ENCODE measurements at places on chromosomes 1 and 21.

GRCh38 chr1:185568155-185569123 is 165.8 kb upstream of the HMCN1 start:
- DNase-seq = peak; percentile 66

- no peak for DNase-seq
Measured at GRCh38 chr1:1918901-1919303, at the start of gene TMEM52. Gene TMEM52, minus strand, starts transcription at chr1:1919279. Its CDS starts 14 bp downstream, at chr1:1919265.

GRCh38 chr1:198363625-198364151 is 176.8 kb downstream of the ATP6V1G3 start:
- no peak for DNase-seq

DNA sequence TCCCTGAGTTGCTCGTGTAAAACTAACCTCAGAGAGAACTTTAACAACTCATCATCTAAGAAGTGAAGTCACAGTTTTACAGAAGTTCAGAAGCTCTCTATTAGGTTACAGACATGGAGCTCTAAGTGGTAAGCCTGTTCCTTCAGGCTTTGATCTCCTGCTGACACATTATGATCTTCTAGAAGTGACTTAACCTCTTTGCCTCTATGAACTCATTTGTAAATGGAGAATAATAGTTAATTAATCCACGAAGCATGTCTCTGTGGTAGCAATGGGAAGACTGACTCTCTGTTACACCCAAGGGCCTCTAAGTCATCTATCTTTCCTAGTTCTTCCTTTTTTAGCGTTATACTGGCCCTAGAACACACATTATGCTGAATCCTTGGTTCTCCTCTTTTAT is 157.9 kb upstream of the NRIP1 start:
- DNase-seq = no peak

GRCh38 chr21:36705679-36706481 is 7.0 kb downstream of the SIM2 start:
- no peak for DNase-seq

DNA sequence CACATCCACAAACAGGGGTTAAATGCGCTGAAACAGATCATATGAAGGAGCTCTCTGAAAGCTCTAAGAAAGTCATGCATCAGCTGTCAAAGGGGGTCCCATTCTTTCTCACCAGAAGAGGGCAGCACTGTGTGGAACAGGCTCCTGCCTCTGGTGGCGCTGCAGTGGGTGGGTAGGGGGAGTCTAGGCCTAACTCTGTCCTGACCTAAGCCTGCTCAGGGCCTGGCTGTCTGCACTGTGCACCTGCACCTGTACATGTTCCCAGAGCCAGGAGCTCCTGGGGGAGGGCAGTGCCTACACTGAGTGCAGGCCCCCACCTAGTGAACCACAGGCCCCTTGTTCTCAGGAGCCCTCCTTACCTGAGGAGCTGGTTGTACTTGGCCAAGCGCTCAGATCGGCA is 16.0 kb downstream of the ENO1 start:
- peak; percentile 65 for DNase-seq

DNA sequence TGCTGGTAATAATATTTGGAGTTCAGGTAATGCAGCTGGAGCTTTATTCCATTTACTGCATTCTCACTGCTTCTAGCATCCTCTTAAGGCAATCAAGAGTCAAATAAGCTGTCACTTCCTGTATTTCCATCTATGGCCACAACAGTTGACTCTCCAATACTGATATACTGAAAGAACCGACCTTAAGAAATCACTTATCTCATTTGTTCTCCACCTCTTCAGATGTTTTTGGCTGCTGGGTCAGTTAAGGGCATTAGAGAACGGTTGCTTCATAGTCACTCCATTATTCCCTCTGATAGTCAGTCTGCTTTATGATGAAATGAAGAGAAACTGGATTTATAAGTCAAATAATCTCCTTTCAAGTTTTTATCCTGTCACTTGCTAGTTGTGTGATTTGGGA is 14.2 kb upstream of the RGS4 start:
- DNase-seq = no peak

DNA sequence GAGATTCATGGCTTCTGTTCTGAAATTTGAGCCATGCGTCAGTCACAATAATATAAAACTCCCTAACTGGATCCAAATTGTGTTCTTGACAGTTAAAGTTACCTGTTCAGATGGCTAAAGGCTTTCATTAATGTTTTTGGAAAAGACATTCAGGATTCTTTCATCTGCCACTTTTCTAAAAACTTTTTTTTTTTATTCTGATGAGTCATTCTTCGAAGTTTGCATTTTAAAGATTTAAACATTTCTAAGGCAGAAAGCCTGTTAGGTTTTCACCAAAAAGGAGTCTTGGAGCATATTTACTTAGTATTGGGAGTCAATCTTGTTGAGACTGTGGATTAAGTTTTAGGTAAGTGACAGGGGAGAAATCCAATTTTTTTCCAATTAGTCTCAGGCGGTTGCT is 18.9 kb upstream of the SDC3 start:
- DNase-seq = no peak

GRCh38 chr1:94273111-94273510 is 35.7 kb upstream of the ARHGAP29 start:
- no peak for DNase-seq

- no peak for DNase-seq
Measured at GRCh38 chr21:45786660-45787059, 143.1 kb downstream of the PCBP3 start.

DNA sequence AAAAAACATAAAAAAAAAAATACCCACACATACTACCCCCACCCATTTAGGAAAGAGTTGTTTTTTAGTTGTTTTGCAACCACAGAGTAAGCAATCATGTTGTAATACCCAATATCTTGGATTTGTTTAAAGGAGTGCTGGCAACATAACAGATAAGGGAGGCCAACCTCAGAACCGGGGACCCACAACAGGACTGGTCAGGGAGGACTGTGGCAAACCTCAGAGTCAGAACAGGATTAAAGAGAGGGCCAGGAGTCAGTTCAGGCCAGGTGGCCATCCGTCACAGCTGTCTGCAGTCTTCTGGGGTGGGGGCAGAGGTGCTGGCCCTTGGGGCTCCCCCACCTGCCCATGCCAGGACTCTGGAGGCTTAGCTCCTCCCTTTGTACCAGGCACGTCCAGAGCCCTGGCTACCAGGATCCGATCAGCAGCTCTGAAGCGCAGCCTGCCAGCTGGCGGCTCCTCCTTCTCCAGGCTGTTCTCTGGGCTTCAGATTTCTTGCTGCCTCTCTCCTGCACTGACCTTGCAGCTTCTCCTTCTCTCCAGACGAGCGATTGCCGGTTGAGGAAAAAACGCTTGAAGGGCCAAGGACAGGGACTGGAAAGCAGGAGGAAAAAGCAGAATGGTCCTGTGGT is 7.9 kb downstream of the H6PD start:
- no peak for DNase-seq

DNA sequence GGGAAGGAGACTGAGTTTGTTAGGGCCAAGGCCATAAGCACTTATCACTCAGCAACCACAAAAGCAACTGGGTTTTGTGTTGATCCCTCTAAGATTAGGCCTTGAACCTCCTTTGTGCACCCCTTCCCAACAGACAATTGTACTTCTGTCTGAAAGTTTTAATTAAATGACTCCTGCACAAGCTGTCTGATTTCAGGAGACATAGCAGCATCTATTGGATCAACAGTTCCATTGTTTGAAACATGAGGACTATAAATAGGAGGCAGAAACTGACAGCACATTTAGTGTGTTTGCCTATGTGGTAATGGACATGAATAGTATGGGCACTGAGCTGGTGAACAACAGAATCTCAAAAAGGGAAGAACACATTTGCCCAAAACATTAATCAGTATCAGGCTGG is 167.3 kb upstream of the KCNJ6 start:
- DNase-seq = no peak

- no peak for DNase-seq
Measured at GRCh38 chr1:179327196-179327595, 33.6 kb downstream of the SOAT1 start.

- no peak for DNase-seq
Measured at GRCh38 chr1:53655931-53656746, 82.8 kb downstream of the GLIS1 start.

- DNase-seq = no peak
Measured at GRCh38 chr1:90133133-90133532, 138.2 kb downstream of the ZNF326 start.

DNA sequence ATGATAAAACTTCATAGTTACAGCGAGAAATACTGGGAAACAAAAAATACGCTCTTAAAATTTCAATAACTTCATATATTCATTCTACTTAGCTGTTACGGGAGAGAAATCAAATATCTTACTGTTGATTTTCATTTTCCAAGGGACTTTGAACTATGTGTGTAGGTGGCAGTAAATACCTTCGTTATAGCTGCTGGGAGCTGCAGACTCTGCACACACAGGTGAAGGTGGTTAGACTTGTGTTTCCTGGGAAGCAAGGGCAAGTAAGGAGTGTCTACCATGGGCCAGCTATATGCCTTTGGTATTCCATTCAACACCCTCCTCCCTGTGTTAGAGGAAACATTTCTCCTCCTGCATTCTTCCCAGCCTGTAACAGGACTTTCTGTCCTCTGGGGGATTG is 51.4 kb upstream of the DIRAS3 start:
- no peak for DNase-seq

DNA sequence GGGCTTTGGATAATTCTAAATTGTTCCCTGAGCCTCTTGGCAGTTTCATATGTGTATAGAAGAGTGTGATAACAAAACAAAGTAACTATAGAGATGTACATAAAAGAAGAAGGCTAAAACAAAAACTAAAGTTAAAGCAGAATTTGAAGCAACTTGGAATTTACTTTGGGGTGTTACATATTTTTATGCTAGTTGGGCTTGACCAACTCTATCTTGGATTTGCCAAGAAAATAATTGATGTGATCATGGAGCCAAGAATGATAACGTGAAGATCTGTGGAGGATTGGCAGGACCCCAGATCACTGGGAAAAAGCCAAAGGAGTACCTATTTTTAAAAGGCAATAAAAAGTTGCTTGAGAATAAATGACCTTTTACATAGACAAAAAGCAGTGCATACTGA is 206.9 kb downstream of the LMO4 start:
- no peak for DNase-seq

DNA sequence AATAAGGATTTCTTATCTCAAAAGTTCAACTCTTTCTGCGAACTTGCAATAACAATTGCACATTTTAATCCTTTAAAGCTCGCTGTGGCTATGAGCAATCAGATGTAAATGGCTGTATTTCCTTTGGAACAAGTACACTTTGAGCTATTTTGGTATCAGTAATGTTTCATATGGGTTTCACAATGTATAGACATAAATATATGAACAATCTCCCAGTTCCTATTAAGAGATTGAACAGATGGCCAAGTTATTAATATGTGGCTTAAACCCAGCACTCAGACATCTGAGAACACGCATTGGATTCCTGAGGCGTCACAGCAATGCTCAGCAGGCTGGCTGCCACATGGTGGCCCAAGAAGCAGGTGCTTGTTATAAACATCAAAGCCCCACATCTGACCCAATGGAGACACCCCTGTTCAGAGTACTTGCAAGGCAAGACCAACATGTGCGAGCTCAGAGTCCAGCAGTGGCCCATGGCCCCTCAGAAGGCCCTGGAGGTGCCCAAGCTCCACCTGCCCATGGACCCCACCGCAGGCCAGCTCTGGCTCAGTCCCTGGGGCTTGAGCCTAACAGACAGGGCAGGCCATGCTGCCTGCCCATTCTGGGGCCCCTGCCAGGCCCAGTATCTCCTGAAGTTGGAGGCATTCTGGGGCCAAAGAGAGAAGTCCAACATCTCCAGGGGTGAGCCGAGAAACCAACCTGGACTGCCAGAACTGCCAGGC is 23.7 kb downstream of the PSMG1 start:
- no peak for DNase-seq

DNA sequence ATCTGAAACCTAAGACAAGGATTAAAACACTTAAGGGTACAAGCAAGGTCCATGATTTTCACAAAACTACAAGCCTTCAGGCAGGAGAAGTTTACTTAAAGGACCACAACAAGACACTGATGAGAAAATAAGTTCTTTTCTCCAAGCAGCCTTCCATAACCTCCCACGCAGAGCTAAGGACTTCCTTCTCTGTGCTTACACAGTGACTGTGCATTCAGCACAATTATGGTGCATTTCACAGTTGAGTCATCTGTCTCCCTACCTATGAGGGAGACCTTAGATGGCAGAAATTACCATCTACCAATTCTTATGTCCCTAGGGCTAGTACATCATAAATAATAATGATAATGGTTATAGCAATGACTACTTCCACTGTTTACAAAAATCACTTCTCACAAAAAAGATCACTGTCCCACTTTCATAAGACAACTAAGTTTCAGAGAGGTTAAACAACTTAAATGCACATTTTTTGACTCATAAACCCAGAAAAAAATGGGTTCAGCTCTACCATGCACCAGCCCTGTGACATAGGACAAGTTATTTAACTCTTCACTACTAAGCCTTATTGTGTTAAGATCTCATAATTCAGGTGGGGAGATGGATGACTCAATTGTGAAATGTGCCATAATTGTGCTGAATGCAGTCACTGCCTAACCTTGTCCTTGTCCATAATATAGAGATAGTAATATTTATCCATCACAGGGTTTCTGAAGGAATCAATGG is 45.3 kb downstream of the TARBP1 start:
- no peak for DNase-seq

- DNase-seq = no peak
Measured at GRCh38 chr1:72050551-72050950, 231.8 kb downstream of the NEGR1 start.

- DNase-seq = no peak
Measured at GRCh38 chr1:3263790-3264189, 190.7 kb upstream of the ARHGEF16 start.

- no peak for DNase-seq
Measured at GRCh38 chr1:19809044-19809750, 5.9 kb downstream of the RNF186 start.

DNA sequence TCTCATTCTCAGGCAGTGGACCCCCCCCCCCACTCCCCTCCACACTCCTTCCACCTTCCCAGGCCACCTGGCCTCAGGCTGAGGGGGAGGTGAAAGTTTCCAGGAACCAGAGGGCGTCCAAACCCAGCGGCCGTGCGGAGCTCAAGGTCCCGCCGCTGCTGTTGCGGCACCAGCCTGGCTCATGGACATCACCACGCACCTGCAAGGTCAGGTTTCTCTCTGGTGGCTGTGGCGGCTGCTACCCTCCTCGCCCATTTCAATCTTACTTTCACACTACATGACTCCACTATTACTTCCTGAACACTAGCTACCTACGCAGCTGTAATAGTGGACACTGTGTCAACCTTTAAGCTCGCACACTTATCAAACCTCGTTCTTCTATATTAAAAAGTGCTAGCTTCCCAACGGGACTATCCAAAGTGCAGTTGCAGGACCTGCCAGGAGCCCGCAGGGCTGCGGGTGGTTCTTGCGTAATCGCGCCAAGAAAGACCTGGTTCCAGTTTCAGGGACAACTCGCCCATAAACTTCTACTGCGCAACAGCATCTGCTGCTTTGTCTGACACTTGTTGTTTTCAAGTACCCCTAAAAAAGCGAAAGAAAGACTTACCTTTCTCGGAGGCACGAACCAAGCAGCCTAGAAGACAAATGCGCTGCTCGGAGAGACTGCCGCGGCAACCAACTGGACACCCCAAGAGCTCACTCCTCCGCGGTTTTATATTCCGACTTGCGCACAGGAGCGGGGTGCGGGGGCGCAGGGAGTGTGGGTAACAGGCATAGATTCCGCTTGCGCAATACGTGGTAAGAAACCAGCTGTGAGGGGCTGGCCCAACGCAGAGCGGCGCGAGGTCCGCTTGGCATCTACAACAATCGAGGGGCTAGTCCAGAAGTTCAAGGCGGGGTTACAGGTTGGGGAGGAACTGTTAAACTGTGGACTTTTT is at the start of gene DIRAS3:
TSS of gene DIRAS3 (minus strand) at position 687 of the 938 bp plus-strand sequence. CDS start 3,330 bp downstream, outside the sequence.
- no peak for DNase-seq

- DNase-seq = no peak
Measured at GRCh38 chr1:161133220-161133740, 813 bp upstream of the DEDD start.

- DNase-seq = no peak
Measured at GRCh38 chr1:16618719-16619118, 5.4 kb upstream of the NBPF1 start.

GRCh38 chr1:221343136-221343535 is 398.8 kb downstream of the DUSP10 start:
- peak; percentile 0 for DNase-seq
